ENCODE measurements at places on chromosomes 2 and 18.

DNA sequence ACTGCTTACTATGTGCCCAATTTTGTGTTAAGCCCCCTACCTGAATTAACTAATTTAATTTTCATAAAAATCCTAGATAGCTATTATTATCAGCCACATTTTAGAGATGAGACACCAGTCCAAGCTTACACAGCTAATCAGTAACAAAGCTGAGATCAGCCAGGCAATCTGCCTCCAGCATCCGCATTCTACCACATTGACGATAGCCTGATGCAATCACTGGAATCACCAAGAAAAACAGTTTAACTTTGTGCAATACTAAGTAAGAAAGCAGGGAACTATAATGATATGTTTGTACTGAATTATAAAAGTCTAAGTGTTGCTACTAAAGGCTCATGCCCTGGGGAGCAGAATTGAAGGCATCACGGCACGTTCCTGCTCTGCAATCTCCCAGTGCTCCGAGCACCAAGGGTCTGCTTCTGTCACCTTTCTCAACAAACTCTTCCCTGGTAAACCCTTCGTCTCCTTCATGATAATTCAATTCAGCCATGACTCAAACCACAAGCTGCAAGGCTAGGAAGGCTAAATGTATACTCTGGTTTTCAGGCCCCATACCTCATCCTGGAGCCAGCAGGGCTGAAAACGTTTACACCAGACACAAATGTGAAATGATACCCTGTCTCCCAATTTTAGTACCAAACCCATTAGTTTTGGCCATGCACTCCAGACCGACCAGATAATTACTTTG is 19.4 kb downstream of the KANSL3 start:
- DNase-seq = no peak

- DNase-seq = no peak
Measured at GRCh38 chr2:16155766-16156165, 215.4 kb downstream of the MYCN start.

GRCh38 chr2:82968358-82968757 is 1490.7 kb downstream of the SUCLG1 start:
- DNase-seq = no peak

DNA sequence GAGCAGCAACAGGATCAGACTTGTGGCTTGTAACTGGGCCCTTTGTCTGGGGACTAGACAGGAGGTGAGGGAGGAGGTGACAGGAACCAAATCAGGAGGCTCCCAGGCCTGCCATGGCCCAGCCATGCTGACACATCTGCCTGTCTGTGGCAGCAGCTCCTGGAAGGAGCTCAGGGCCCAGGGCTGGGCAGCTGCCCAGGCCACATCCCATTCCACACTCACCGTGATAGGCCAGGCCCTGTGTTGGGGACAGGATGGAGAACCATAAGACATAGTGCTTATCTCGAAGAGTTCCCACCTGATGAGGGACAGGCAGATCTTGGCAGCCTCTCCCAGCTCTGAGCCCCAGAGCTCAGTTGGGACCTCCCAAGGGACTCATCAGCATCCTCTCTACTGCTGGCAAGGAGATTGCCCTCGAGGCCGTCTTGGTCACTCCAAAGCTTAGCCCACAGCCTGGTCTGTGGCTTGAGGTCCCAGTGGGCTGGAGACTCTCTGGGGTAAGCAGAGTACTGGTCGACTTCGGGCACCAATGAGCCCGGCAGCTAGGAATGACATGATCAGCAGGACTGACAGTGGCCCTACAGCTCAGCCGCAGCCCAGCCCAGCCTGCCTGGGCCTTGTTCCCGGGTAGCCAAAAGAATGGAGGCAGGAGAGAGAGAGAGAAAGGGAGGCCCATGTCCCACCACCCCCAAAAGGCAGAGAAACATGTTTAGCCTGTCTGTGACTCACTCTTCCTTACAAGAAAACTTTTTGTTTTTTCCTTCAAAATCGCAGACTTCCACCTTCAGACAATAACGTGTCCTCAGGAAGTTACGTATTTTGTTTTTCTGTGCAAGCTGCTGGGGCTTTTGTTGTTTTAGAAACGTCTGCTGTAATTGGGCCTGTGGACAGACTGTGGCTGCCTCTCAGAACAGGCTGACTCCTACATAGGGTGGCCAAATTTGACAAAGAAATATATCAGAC is 82.1 kb downstream of the HS1BP3 start:
- DNase-seq = no peak
